AG09319 (cell line): ENCODE measurements at places on chromosomes 6 and 20.

DNA sequence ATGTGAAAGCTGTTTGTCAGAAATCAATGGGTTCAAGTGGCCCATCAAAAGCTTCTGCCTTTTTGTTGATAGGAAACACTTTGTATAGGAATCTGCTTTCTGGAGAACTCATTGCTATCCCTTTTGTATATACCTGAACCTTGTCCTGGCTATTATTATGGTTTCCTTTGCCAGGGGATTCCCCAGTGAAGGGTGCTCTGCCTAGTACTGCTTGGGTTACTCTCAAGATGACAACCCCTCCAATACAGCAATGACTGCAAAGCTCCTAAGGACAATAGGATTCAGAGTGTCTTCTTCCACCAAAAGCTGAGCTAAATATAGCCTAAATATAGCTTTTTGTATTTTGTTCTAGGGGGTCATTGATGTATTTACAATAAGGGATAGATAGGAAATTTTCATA is 54.0 kb upstream of the PTPRK start:
- no peak for DNase-seq

DNA sequence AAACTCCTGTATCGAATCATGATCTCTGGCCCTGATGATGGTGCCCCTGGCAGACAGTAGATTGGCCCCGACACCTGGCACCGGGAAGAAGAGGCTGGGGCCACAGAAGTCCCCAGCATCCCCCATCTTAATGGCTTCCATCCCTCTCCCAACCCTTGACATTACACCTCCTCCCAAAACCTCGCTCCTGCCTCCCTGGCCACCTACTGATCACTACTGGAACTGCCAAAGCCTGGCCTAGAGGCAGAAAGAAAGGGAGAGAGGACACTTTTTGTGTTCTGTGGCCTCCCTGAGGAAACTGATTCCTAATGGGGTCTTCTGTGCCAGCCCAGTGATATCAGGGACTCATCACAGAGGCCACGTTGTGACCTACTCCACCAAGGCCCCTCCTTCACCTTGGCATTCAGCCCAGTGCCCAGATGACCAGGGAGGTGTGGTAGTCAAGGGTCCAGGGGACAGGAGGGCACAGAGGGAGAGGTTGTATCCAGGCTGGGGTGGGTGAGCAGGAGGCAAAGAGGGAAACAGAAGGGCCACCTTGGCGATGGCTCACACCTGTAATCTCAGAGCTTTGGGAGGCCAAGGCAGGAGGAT is 6.1 kb downstream of the C20orf173 start:
- DNase-seq: no peak

DNA sequence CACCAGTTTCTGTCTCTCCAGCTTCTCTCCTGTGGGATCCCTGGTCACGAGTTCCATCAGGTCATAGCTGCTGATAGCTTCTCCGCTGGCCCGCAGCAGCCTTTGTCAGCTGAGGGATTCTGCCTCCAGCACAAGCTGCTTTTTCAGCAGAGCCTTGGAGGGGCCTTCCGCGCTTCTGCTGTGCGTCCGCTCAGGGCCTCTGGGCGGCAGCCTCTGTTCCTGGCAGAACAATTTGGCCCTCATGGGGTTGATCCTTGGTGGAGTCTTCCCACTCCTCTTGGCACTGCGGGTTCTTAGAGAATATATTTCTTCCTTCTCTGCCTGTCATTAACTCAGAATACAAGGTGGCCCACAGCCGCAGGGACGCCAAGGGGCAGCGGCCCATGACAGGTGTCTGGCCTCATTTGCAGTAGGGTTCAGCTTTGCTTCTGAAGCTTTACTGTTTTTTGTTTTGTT is 158.8 kb downstream of the DTNBP1 start:
- DNase-seq: no peak

- no peak for DNase-seq
Observed at GRCh38 chr6:155505608-155505989, 50.0 kb upstream of the NOX3 start.

DNA sequence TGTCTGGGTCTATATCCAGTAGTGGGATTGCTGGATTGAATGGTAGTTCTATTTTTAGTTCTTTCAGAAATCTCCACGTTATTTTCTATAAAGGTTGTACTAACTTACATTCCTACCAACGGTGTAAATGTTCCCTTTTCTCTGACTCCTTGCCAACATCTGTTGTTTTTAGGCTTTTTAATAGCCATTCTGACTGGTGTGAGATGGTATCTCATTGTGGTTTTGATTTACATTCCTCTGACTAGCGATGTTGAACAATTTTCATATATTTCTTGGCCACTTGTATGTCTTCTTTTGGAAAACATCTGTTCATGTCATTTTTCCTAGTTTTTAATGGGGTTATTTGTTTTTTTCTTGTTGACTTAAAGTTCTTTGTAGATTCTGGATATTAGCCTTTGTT is 99.3 kb downstream of the BMP2 start:
- no peak for DNase-seq

DNA sequence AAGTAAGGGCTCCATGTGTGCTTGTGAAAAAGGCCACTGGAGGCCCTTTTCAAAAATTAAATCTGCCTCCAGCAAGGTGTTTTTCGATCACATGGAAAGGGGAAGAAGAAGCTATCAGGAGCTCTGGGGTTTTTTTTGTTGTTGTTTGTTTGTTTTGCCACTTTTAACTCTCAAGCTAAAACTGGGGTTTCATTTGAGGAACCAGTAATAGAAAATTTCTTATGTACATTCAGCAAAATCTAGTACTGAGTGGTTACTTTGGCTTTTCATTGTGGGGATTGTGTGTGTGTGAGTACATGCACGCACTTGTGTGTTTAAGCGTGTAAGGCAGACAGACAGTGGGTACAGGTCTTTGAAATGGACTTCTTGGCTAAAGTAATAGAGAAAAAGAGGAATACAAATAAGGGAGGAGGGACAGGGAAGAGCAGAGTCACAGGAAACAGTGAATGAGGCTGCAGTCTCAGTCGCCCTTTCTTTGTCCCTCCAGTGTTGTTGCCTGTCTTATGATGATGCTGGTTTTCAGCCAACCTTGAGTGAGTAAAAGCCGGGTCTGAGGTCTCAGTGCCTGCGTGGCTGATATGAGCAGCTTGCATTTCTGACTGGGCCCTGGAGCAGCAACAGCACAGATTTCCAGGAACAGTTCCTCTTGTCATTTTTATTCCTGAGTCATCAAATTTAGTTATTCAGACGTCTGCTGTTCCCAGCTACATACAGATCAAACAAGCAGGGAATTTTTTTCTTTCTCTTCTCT is 26.2 kb downstream of the SLC16A10 start:
- no peak for DNase-seq

- no peak for DNase-seq
Observed at GRCh38 chr6:34319471-34319885, 70.7 kb upstream of the SMIM29 start.

DNA sequence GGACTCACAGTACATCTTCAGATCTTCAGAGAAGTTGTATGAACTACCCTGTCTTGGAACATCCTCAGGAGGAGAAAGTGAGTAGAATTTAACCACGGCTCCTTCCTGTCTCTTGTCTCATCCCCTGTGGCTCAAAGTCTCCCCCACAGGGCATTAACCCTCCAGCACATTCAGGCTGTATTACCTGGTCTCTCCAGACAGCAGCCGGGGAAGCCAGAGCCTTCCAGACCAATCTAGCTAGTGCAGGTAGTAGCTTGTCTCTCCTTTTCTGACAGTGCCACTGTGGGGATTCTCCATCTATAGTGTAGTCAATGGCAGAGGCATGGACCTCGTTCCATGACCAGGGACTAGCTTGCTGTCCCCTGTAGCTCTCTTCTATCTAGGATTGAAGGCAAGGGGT is 16.9 kb upstream of the ELMO2 start:
- DNase-seq: no peak

DNA sequence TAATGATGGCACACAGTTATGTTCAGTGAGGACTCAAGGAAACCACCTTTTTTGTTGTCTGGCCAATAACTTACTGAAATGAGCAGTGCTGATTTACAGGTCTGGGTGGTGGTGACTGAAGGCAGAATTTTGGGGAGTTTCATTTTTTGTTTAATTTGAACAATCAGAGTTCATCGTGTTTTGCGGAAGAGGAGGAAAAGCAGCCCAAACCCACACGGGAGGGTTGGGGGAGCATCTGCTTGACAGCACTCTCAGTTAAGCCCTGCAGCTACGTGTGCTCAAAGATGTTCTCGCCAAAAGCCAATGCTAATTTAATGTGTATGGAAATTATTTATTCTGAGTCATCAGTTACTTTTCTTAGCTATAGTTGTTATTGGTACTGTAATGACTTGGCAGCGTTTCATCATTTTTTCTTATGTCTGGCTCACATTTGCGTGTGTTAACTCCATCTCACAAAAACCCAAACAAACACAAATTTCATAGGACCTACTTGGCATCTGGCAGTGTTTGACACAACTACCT is 89.2 kb downstream of the UST start:
- DNase-seq: peak; percentile 96

GRCh38 chr6:143842461-143842901 is 657 bp upstream of the LTV1 start:
- no peak for DNase-seq

- DNase-seq: no peak
Observed at GRCh38 chr6:48814957-48815356, 648.1 kb downstream of the MMUT start.

DNA sequence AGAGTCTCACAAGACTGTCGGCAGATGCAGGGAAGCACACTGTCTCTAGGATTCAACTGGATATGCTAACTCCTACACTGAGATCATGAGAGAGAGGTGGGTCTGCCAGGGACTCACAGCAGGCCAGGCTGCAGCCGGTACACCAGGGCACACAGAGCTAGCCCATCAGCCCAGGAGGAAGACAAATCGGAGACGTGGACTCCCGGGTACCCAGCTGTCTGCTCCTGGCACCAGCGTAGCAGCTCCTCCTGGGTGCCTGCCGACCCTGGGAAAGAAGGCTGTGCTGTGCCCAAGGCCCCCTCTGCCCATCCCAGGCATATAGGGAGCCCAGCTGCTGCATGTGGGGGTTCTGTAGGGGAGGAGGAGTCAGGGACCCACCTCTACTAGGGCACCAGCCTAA is 7.0 kb downstream of the MICAL1 start:
- no peak for DNase-seq

DNA sequence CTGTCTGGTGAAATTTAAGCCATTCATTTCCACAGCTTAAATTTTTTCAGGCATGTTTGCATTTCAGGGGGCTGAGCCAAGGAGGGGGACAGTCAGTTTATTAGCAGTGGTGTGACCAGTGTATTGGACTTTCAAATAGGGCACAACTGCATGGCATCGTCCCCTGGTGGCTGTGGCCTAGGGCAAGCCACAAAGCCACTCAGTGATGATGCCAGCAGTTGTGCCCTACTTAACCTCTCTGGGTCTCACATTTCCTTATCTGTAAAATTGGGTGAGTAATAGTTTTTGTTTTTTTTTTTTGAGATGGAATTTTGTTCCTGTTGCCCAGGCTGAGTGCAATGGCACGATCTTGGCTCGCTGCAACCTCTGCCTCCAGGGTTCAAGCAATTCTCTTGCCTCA is 48.0 kb downstream of the CDC5L start:
- DNase-seq: no peak

GRCh38 chr20:58162986-58163385 is 65.5 kb downstream of the ANKRD60 start:
- no peak for DNase-seq

- DNase-seq: no peak
Observed at GRCh38 chr6:112016320-112016719, 37.6 kb upstream of the CCN6 start.

DNA sequence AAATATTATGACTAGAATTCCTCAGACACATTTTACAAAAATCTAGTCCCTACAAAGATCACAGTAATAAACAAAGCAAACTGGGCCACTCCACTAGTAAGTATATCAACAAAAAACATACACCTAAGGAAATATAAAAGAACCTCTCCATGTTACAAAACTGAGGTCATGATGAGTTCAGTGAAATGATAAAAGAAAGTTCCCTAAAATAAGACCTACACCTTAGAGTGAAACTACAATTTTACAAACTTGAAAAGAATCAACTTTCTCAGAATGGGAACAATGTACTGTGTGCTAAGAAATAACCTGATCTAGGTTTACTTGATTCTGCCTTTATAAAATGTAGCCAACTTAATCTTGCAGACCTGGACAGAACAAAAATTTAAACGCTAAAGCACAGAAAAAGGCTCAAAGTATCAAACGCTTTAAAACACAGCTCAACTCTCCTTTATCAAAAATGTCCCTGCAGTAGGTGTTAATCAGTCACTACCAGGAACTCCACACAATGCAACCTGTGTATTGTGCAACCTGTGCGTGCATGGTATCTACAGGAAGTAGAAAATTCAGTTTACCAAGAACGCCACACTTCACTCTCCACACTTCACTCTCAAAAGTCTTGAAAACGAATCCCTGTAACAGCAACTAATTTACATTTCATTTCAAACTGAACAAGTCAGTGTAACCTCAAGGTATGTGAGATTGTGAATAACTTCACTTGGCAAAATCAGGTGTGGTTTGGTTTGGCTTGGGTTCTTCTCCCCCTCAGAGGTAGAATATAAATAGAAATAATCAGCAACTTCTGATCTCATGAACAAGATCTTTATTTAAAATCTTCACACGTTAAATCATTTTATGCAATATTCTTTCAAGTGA is 1.8 kb downstream of the RALGAPA2 start:
- no peak for DNase-seq

DNA sequence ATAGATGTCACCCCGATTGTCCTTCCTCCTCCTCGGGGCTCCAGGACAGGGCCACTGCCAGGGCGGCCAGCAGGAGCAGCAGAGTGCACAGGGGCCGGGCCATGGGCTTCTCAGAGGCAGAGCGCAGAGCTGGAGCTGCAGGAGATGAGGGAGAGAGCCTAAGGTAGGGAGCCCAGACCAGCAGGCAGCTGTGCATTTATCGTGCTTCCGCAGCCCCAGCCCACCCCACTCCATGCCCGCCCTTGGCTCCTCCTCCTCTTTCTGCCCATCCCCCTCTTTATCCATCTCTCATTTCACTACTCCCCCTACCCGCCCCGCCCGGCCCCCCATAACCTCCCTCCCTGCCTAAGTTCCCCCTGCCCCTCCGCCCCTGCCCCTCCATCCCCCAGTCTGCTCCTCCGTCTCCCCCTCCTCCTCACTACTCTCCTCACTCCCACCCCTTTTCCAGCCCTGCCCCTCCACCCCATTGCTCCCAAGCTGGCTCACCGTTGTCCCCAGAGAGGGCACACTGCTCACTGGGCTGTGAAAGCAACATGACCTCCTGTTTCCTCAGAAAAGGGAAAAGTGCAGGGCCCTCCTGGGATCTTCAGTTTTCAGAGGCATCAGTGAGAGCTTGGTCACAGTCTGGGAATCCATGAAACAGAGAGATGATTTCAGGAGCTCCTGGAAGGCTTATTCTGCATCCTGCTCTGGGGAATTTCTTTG is 25.5 kb upstream of the CST1 start:
- DNase-seq: no peak

DNA sequence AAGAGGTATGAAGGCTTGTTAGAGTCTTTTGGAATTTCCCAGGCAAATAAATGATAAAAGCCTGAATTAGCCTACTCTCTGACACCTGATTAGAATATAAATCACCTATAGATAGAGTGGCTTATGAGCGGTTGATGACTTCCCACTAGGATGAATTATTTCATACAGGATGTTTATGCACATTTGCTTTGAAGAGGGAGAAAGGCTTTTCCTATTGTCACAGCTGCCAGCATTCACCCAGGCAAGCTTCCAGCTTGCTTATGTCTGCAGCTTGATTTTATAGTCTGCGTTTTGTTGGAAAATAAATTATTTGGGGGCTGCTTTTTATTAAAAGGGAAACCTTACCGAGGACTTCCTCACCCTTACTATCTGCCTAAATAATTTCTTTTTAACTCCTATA is 51.3 kb upstream of the EIF2S2 start:
- no peak for DNase-seq
